ENCODE measurements at places on chromosomes 7 and 10.

- no peak for DNase-seq
These were observed 4.1 kb downstream of the KLF6 start for GRCh38 chr10:3780771-3781467.

DNA sequence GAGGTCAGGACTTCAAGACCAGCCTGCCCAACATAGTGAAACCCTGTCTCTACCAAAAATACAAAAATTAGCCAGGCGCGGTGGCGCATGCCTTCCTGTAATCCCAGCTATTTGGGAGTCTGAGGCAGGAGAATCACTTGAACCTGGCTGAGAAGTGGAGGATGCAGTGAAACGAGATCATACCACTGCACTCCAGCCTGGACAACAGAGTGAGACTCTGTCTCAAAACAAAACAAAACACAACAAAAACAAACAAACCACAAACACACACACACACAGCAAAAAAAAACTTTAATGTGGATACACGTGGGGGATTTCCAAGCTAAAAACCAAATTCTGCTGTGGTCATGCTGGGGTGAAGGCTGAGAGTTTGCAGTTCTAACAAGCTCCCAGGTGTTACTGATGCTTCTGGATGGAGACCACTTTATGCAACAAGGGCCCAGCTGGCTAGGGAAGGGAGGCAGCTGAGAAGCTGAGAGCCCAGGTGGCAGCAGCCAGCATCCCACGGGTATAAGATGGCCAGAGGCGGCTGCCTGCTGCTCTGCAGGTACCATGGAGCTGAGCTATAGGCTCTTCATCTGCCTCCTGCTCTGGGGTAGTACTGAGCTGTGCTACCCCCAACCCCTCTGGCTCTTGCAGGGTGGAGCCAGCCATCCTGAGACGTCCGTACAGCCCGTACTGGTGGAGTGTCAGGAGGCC lies at the start of gene ZP3:
Gene ZP3, plus strand, starts transcription at position 538 of the 699 bp plus-strand sequence. Its CDS starts 15 bp downstream, at position 553.
- DNase-seq = no peak

- DNase-seq = no peak
These were observed 70.0 kb upstream of the ZMIZ2 start for GRCh38 chr7:44678471-44679179.

DNA sequence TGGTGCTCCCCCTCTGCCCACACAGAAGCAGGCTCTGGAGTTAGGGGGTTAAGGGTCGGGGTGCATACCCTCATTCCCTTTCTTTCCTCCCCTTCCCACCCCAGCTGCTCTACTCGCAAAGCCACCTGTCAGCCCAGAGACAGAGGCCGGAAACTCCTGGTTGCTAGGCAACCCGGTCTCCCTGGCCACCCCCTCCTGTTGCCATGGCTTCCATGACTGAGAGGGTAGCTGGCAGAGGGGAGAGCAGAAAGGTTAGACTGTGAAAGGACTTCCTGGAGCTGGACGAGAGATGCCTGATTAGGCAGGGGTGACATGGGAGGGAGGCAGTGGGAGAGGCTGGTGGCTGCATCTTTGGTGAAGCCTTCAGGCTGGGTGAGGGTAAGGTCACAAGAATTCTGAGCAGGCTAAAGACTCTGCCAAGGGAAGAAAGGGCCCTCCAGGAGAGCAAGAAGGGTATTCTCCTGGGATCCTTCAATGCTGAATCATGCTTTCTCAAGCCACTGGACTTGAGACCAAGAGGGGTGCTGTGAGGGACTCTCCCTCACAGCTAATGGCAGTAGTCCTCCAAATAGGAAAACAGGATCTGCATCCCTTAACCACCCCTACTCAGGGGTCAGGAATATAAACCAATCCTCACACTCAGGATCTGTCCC lies 5.4 kb downstream of the PSD start:
- DNase-seq = peak; percentile 71

DNA sequence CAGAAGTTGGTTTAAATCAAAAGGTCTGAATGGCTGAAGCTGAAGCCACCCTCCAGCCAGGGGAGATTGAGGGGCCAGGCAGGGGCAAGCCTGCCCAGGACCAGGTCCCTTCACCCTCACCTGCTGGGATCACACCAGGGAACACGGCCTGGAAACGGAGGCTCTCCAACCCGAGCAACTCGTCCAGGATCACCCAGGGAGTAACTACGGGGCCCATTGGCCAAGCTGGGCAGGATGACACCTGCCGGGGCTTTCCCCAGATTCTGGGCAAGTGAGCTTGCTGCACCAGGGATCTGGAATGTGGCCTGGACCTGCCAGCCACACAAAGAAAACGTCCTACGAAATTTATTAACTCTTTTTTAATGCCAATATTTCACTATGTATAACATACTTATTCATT lies 30.4 kb upstream of the PPP2R2D start:
- DNase-seq = no peak

- no peak for DNase-seq
These were observed 5.4 kb downstream of the CAV1 start for GRCh38 chr7:116530107-116530820.

- DNase-seq = no peak
These were observed 389.1 kb upstream of the ANKRD30A start for GRCh38 chr10:36736311-36736710.

GRCh38 chr10:58972576-58973234 lies 203.7 kb upstream of the PHYHIPL start:
- no peak for DNase-seq

DNA sequence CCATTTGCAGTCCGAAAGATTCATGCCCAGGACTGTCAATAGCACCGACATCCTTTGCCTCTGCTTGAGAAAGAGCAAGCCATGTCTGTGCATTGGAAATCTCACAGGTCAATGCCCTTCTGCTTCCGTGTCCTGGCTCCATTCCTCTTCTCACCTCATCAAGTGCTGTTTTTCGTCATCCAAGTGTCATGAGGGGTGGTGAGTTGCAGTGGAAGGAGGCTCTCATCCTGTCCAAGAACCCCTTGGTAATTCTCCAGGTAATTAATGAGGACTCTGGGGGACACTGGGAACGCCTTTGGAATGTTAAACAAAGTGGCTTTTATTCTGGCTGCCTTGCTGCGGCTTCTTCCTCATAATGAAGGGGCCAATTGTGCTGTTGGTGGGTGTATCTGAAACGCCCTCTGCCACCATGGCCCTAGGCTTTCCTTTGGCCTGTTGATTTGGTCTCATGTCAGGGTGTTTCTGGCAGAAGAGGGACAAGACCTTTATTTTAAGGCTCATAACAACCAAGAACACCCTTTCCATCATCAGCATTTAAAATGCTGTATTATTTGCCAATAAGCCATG lies 57.7 kb downstream of the PPP1R3C start:
- DNase-seq = no peak

- no peak for DNase-seq
These were observed 292.5 kb downstream of the CCDC3 start for GRCh38 chr10:12709000-12709401.

- DNase-seq = no peak
These were observed 127.8 kb downstream of the SH3PXD2A start for GRCh38 chr10:103727546-103727963.

GRCh38 chr7:129804890-129805719 lies 147.7 kb downstream of the UBE2H start:
- no peak for DNase-seq

- no peak for DNase-seq
These were observed 914 bp downstream of the ZNF37A start for GRCh38 chr10:38094927-38095574.

DNA sequence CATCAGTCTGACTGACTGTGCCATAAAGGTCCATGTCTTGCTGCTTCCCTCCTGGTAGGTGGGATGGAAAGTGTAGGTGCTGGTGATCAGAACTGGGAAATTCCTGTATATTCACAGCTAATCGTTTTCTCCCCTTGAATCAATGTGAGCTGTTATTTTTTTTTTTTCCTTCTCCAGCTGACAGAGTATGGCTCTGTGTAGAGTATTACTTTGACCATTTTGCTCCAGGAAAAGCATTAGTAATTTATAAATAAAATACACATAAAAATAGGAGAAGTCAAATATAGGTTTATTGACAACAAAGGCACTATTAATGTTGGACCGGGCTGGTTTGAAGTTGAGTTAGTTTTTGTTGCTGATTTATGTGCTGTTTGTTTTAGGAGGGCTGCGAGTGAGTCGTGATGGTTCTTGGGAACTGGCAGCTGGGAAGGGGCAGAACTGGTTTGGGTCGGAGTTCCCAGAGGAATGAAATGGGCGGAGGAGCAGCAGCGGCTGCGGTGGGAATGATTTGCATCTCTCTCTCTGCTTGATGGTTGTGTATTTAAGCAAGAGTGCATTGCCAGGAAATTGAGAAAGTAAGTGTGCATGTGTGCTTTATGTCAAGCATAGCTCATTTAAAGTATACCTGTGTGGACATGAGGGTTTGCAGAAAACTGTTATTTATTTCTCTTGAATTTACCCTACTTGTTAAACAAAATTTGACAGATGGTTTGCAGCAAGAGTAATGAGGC lies 80.9 kb downstream of the LRMDA start:
- no peak for DNase-seq

- no peak for DNase-seq
These were observed 15.2 kb upstream of the GPR158 start for GRCh38 chr10:25159591-25159990.

DNA sequence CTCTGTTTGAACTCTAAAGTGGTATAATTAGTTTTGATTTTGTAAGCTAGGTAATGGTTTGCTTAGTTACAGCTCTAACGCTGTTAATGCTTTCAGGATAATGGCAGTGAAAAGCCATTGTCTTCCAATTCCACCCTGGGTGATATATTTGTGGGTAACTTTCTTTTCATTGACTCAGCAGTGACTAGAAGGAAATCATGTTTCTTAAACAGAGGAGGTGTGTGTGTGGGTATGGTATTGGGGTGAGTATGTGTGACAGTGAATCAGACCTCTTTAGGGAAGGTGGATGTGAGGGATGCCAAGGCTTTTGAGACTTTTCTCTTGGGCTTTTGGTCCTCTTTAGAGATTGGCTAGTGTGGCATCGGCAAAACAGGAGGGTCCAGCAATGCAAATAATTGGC lies 13.6 kb downstream of the ENTPD7 start:
- DNase-seq = no peak

DNA sequence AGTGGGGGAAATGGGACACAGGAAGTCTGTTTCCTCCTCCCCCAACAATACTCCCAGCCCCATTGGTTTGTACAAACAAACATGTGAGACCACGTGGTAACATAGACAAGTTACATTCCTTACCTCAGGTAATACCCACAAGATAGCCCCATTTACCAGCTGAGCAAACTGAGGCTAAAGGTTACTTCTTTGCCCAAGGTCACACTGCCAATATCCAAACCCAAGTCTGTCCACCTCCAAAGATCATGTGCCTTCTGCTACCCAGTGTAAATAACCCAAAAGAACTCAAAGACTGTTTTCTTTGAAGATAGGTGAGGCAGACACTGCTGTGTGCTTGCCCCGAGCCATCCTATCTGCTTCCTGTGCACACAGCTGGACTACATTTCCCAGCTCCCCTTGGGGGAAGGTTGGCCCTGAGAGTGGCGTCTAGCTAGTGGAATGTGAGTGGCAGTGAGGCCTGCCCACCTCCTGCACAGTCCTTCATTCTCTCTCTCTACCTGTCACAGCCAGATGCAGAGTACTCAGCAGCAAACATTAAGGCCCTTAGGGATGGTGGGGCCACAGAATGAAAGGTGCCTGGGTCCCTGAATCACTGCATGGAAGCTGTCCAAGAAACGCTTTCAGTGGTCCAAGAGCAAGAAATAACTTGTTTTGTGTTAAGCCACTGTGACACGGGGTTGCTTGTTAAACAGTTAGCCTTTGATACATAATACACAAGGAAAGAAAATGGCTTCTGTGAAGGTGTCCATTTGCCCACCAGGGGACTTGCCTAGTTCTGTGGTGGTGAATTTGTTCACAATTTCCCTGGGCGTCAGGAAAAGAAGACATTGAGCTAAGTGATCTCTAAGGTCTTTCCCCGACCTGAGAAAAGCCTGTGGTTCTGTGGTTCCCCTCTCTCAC lies 257.7 kb upstream of the NFE2L3 start:
- DNase-seq = peak; percentile 35

DNA sequence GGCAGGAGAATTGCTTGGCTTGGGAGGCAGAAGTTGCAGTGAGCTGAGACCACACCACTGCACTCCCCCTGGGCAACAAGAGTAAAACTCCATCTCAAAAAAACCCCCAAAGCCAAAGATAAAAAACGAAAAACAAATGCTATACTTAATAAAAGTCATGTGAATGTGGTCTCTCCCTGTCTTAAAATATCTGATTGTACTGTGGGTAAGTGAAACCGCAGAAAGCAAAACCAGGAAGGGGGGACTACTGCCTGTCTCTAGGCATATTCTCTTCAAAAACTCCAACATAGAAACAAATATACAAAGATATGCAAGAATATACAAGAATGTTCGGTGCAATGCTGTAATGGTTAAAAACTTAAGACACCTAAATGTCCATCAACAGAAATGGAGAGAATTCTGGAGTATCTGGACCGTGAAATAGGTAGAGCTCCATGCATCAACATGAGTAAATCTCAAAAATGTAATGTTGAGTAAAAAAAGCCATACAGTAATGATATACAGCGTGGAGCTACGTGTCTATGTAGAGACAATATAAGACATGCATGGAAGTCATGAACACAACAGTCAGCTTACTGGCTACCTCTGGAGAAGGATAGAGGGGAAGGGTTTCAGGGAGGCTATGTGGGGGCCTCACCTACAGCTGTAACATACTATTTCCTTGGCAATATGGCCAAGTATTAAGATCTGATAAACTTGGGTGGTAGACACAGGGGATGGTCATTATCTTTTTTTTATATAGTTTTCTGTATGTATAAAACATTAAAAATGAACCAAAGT lies 2.1 kb downstream of the ZNF394 start:
- no peak for DNase-seq

DNA sequence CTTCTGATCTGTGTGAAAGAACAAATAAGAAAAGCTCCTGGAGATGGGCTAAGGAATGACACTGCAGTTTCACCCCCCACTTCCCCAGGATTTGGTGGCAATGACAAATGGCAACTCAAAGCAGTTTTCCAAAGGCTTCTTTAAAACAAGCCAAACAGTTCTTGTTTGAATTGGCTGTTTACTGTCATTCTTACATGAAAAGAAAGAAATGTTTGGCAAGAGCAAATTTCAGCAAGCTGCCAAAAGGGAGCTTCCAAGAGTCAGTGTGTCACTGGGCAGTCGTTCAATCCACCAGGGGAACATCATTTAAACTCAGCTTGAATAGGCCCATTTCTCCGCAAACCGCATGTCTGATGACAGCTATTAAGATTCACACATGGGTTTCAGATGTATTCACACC lies 119.0 kb upstream of the RHOBTB1 start:
- no peak for DNase-seq

- DNase-seq = no peak
These were observed 31.8 kb downstream of the EPDR1 start for GRCh38 chr7:37952240-37952639.

DNA sequence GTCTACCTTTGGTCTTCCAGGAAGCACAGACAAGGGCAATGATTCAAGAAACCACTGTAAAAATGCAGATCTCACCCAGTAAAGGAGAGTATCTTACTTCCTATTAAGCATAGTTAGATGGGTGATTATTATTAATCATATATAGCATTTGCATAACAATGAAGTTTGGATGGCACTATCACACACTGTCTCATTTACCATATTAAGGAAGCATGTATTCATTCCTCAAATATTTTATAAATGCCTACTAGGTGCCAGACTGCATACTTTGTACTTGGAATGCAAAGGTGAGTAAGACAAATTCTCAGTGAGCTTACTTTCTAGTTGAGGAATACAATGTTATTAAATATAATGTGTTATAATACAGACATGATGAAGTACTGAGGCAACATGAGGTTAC lies 53.9 kb upstream of the SKAP2 start:
- no peak for DNase-seq

All from activated naive CD8-positive, alpha-beta T cell treated with anti-CD3 and anti-CD28 coated beads for 36 hours (primary cell).